ENCODE measurements at places on chromosomes 4 and X. TPM values are rescaled to one million over a fixed set of nuclear protein-coding genes. Genes with fewer than 3 reads are reported as not detected.

DNA sequence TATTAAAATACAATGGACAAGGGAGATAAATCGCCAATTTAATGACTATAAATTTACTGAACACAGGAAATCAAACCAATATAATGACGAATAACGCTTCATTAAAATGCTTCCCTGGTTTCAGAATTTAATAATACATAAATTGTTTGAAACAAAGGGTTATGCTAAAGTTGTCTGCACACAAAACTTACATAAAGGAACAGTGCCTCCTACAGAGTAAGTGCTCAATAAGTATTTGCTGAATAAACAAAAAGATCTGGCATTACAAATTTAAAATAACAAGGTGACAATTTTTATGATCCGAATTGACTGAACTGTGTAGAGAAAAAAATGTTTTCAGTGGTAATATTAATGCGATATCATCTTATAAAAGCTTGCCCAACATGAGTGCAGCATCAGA lies 69.6 kb downstream of the NOCT start:
- no peak for DNase-seq

DNA sequence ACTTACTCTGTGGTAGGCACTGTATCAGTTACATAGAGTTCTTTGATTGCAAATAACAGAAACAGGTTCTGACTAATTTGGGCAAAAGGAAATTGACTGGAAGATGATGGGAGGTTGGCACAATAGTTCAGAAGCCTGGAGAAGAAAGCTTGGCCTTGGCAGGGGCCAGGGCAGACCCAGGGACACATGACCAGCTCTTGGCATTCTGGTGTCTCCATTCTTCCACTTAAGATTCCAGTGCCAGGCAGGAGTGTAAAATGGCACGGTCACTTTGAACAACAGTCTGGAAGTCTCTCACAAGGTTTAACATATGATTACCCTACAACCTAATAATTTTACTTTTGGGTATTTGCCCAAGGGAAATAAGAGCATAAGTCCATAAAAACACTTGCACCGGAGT lies 175.9 kb downstream of the BCOR start:
- no peak for DNase-seq

- no peak for DNase-seq
Measured at GRCh38 chrX:153824348-153824747, 6.0 kb downstream of the PDZD4 start.

DNA sequence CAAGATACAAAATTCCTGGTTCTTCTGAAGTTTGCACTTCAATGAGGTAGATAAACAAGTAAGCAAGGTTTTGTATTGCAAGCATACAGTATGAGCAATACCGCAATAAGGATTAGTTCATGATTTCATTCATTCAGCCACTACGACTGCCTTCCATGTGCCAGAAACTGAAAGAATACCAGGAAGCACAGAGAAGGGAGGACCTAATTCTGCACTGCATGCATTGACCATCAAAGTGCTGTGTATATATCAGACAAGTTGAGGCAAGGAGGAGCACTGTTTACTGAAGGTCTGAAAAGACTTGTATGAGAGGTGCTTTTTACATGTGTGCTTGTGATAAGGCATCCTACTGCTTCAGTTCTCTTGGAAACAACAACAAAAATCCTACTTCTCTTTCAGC lies 40.9 kb upstream of the GPM6B start:
- no peak for DNase-seq

The ALPK1 gene
- total RNA-seq: 5.0 TPM

The VSIG4 gene
- 16.1 TPM for total RNA-seq

The KDR gene
- total RNA-seq: 13.5 TPM

The AKAP14 gene
- total RNA-seq: not detected

- no peak for DNase-seq
Measured at GRCh38 chr4:83128240-83128929, 13.9 kb upstream of the PLAC8 start.

- no peak for DNase-seq
Measured at GRCh38 chr4:74516303-74516702, 71.4 kb downstream of the AREG start.

DNA sequence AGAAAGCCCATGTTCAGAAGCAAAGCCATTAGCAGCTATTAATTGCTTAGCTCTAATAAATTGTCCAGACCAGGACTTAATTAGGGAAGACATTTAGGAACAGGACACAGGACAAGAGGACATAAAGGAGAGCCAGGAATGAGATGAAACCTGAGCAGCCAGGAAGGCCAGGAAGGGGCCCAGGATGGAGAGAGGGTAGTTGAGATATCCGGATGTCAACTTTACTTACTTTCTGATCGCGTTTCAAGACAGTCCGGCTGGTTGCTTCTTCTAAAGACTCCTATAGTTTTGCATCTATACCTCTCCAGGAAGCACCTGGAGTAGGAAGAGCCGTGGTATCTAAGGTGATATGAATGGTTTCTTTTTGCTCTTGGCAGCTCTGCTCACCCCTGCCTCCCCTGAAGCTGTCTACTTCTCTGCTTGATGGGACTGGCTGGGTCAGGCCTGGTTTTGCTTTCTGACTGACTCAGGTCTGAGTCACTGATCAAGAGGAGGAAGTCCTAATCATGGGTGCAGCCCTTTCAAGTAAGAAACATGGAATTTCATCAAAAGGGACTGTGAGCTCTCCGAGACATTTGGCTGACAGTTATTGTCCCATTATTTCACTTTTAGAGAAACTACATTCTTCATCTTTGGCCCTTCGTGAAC lies 733.3 kb downstream of the RPA4 start:
- no peak for DNase-seq

DNA sequence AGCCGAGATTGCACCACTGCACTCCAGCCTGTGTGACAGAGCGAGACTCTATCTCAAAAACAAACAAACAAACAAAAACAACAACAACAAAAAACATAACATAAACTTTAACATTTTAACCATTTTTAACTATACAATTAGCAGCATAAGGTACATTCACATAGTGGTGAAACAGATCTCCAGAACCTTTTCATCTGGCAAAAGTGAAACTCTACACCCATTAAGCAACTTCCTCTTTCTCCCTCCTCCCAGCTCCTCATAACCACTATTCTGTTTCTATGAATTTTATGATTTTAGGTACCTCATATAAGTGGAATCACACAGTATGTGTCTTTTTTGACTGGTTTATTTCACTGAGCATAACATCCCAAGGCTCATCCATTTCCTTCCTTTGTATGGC lies 103.6 kb downstream of the FAM13A start:
- no peak for DNase-seq

DNA sequence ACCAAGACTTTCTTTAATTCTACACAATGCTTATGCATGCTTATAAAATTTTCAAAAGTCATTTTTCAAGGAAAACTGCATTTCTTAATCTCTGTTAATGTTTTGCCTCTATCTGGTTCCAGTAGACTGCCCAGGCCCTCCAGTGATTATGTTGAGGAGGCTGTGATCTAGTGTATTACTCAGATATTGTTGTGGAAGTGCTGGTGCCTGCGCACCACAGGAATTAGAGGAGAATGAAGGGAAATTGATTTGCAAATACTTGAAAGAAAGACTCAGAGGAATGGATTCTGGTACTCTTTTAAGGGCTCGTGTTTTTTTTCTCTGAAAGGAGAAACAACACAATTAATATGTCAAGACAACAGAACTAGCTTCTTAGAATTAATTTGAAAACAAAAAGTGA lies 1015.1 kb downstream of the RPA4 start:
- no peak for DNase-seq

DNA sequence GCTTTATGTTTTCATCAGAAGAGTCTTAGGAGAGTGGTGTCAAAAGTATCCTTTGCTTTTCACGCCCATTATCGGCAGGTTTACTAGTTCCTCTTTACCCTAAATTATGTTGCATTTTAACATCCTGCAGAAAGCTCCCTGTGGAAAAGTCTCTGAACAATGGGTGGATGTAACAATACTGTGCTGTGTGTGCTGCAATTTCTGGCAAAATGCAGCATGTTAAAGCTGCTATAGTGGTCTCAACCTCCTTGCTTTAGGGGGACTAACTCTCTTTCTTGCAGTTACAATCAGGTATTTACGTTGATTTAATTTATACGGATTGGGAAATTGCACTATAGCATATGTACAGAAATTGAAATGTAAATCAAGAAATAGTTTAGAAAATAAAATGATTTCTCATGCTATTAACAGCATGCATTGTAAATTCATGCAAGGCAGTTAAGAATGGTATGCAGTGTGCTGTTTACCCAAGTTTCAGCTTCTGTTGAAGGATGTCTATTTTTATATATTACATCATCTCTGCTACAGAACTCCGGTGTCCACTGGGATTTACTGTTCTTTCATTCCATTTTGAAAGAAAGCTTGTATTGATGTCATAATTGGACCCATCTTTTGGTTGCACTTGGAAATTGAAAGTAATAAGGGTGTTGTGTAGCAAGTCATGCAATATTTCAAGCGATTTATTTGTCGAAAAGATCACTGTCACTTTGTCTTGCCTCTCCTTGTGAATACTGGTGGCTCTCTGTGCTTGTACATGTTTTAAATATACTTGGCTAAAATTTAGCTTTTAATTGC lies 145.7 kb downstream of the RAPGEF2 start:
- no peak for DNase-seq

The METAP1 gene
- total RNA-seq: 14.6 TPM

The GABRG1 gene
- not detected for total RNA-seq

GRCh38 chr4:111028795-111029194 lies 405.9 kb upstream of the PITX2 start:
- DNase-seq: no peak

- DNase-seq: no peak
Measured at GRCh38 chr4:66294638-66295037, 624.3 kb upstream of the EPHA5 start.

The ARHGAP4 gene
- 8.1 TPM for total RNA-seq

GRCh38 chr4:56276547-56276946 lies 110.7 kb downstream of the AASDH start:
- no peak for DNase-seq

DNA sequence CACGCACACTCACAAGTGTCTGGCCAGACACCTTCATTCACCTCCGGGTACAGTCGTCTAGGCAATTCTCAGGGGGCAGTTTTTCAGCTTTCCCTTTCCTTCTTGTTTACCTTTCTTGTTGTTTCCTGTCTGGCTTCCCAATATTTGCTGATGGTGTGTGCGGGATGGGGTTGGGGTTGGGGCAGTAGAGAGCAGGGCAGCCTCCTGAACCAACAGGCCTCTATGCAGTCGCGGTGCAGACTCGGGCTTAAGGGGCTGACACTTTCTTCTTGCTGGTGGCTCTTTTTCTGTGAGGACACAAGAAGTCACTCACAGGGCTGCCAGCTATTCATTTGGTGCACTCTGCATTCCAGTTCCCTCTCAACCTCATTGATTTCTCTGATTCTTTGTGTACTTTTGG lies 56.4 kb downstream of the NBDY start:
- DNase-seq: no peak

DNA sequence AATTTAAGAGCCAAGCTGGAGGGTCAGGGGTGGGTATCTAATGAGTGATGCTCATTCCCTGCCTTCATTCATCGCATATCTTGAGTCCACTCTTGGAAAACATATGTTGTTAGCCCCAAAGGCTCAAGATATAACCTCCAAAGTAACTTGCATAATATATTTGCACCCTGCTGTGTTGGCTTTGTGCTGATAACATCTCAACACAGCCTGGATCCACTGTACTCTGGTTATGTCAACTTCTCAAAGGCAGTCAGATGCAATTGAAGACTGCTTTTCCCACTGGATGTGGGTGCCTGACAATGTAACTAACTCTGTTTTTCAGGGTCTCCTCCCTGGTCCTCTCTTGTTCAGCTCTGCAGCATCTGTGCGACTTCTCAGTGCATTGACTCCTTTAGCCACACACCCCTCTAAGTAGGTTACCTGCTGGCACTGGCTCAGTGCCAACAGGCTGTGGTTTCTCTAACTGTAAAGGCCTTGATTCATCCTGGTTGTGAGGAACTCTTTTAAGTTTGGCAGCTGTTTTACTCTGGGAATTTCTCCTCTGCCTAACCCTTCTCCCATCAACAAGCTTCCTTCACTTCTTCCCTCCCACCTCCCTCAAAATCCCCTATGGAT lies 28.1 kb downstream of the SLC16A2 start:
- DNase-seq: no peak

- no peak for DNase-seq
Measured at GRCh38 chr4:137735561-137736104, 203.3 kb upstream of the PCDH18 start.

DNA sequence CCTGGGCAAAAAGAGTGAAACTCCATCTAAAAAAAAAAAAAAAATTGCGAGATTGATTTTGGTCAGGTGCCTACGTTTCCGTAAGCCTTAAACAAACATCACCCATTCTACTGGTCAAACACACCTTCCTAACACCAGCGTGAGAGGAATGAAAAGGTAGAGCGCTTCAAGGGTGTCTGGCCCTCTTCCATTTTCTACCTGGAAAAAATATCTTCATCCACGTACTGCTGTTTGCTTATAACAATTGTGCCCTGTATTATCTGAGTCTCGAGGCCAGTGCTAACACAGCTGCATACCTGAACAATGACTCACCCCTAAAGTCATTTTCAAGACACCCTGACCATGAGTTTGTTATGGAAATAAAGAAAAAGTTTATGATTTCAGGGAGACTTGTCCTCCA lies 13.9 kb downstream of the TMSB4X start:
- peak; percentile 64 for DNase-seq

The RAB40A gene
- 0.25 TPM for total RNA-seq

DNA sequence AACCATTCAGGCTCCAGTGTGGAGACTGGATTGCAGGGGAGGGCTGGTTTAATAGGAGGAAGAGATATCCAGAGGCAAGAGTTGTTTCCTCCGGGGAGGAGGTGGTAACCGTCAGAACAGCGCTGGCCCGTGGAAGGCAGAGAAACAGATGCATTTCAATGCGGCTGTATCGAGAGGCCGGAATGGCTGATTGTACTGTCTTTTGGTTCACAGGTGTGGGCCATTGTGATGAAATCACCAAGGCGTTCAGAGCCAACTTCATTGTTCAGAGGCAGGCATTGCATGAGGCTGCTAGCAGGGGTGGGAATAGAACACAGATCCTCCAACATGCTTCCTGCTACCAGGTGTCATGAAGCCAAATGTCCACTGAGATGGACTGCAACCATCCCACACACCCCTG lies 53.0 kb downstream of the SHOX start:
- no peak for DNase-seq

The PDCL2 gene
- total RNA-seq: not detected

- no peak for DNase-seq
Measured at GRCh38 chr4:159497936-159498335, 395.1 kb downstream of the RAPGEF2 start.

The NXT2 gene
- 2.6 TPM for total RNA-seq

- no peak for DNase-seq
Measured at GRCh38 chrX:116204932-116205331, 34.4 kb downstream of the AGTR2 start.
